ENCODE measurements at places on chromosomes 4 and X.

- DNase-seq: no peak
These were observed 11.7 kb downstream of the GPKOW start for GRCh38 chrX:49111791-49112190.

DNA sequence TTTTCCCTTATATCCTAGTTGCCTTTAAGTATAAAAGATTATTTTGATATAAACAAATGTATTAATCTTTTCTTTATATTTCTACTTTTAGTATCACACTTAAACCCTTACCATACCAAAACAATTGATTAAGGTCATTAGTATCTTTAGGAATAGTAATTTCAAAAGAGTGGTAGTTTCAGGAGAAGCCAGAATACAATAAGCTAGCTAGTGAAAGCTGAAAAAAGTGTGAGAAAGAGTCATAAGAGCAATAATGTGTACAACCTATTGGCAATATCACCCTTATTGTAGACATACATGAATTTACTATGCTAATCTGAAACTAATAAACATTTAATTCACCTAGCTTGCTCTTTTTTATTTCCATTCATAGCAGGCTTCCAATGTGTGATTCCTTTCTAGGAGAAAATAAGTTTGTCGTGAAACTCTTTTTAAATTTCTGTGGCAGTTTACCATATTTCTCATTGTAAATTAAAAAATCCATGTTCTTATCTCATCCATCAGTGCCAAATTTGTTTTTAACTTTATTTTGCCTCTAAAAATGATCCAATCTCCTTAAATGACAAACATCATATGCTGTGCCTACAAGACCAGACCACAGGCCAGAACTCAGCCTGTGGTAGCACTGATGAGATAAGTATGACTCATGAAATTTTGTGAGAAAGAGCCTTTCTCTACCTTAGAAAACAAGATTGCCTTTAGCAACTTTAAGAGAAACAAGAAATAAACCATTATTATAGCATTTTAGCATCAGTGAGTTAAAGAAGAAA is 8.1 kb downstream of the NEK1 start:
- no peak for DNase-seq

GRCh38 chr4:86367577-86367976 is 7.7 kb upstream of the MAPK10 start:
- DNase-seq: no peak

DNA sequence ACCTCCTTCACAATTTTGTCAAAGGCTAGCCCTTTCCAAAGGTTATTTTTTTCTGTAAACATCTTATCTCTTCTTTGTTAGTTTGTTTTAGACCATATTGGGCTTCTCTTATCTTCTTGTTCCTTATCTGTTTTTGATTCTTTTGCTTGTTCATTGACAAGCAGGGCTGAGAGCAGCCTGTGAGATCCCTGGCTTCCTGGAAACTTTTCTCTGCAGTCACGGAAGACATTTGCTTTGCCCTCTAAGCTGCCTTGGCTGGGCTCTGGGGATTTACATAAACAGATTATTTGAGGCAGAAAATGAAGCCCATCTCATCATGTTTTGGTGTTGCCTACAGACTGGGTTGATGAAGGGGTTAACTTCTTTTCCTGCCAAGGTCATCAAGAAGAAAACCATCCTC is 157.4 kb upstream of the AMOT start:
- no peak for DNase-seq

- DNase-seq: no peak
These were observed 139.9 kb downstream of the RNF150 start for GRCh38 chr4:140993370-140993769.

DNA sequence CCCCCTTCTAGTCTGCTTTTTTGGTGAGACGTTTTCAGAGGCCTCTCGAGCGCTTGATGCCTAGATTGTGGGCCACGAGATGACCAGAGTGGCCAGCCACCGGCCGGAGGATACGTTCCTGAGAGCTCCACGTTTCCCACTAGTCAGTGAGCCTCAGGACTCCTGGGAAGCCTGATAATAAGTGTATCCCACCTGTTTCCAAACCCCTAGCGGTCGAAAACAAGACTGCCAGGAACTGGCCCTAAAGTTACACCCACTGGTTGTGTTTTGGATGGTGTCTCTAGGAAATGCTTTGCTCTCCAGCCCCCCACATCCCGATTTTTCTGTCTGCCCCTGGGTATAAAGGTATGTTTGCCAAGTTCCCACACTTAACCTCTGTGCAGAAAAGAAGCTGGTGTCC is 4.6 kb upstream of the RS1 start:
- no peak for DNase-seq

DNA sequence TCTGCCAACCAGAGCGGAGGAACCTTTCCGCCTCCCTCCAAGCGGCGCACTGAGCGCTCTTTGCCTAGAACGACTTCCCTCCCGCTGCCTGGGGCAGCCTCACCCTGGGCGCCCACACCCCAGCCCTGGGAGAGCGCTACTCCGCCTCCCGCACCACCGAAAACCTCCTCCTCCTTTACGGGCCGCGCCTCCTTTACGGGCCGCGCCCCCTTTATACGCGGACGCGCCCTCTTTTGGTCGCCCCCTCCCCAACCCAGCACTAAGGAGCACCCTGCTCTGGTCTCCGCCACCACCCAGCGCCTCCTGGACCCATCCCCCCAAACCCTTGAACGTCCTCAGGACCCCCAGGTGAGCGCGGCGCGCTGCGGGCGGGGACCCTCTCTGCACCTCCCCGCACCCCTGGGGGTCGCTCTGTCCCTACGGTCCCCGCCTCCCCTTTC is 586 bp upstream of the NSG1 start:
- no peak for DNase-seq

DNA sequence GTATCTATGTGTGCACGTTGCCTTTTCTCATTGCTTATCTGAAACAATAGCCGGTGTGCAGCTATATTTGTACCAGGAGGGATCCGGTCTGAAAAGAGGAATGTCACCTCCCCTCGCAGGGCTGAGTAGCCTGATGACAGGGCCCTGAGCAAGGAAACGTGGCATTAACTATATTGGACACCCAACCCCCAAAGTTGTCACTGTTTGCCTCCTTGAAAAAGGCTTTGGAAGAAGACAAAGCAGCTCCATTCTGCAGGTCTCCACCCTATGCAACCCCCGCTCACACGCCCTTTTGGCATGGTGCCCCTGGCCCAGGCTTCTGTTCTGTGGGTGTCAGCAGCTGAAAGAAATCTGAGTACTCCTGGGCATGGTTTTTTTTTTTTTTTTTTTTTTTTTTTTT is 8.2 kb downstream of the PRRG3 start:
- DNase-seq: no peak

DNA sequence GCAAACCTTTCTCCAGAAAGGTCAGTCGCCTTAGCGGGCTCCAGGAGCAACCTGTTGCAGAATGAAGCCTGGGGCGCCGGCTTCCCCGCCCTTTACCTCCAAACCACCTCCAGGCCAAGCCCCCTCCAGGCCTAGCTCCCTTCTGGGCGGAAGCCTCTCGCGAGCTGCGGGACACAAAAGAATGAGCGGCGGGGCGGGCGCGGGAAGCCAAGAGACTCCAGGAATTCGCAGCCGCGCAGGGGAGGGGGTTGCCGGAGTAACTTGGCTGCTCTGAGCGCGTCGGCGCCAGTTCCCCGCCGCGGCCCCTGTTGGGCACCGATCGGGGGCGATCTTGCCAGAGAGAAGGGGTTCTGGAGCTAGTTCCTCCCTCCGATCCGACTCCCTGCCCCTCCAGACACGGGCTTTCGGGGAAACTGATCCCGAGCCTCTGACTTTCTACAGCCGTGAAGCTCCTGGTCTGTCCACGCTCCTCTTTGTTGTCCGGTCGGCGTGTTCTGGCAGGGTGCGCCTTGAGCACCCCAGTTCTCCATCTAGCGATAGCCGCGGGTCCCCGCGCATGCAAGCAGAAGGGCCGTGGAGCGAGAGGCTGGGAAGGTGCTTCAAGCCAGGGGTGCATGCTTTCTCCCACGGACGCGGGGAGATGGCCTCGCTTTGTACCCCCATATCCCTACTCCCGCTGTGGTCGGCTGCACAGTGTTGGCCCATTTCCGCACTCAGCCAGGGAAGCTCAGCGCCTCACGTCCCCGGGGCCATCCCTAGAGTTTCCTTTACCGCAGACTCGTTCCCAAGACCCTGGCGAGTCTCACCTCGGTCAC is 1.2 kb downstream of the PROM1 start:
- DNase-seq: no peak

GRCh38 chr4:4761128-4761982 is 98.1 kb upstream of the MSX1 start:
- no peak for DNase-seq

GRCh38 chr4:48167538-48168263 is 33.7 kb upstream of the TXK start:
- DNase-seq: no peak

DNA sequence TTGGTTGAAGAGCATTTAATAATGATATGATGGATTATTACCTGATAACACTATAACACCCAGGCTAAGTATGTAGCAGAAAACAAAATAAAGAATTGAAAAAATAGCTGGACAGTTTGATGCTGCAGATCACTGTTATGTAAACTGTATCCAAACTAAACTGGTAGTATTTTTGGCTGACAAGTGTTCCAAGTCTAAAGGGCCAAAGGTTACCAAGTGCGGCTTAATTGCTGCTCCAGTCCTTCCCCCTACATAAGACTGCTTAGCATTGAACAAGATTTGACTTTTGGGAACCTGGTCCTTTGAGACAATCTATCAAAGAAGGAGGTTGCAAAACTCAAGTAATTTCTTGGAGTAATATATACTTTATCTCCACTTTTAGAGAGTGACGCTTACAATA is 249.6 kb downstream of the CAMK2D start:
- no peak for DNase-seq

- DNase-seq: no peak
These were observed 31.1 kb upstream of the SPANXB1 start for GRCh38 chrX:140971099-140971795.

DNA sequence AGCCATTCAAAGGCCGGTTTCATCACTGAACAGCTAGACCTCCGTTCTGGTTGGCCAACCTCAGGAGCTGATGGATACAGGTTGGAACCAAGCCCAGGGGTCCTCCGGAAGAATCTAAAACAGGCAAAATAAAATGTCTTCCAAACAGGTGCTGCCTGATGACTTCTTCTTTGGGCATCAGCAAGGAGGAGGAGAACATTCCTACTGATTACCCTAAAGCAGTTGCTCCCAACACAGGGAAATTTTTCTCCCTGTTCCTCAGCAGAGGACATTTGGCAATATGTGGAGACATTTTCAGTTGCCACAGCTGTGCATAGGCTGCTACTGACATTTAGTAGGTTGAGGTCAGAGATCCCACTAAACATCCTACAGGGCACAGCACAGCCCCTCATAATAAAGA is 319.3 kb upstream of the PPARGC1A start:
- DNase-seq: no peak

DNA sequence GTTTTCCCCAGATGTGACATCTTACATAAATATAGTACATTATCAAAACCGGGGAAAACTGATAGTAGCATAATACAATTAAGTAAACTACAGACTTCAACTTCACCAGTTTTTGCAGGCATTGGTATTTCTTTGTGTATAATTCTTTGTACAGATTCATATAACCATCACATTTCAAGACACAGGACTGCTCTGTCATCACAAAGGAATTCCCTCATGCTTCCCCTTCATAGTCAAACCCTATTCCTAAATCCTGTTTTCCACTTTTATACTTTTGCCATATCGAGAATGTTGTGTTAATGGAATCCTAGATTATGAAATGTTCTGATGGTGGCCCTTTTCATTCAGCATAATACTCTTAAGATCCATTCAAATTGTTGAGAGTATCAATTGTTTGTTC is 36.0 kb downstream of the STIM2 start:
- no peak for DNase-seq

DNA sequence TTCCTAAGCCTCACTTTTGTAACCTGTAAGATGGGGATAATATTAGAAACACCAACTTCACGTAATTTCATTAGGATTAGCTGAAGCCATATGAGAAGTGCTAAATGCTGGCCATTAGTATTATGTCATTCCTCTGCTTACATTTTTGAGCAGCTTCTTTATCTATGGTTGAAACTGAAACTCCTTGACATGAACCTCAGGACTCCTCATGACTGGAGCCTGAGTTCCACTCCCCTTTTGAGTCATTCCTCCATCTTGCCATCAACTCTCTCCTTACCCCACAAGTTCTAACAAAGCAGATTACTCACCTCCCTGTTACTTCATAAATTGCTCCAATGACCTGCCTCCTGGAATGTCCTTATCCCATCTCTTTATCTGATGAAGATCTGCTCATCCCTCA is 123.2 kb upstream of the KCNIP4 start:
- DNase-seq: no peak

DNA sequence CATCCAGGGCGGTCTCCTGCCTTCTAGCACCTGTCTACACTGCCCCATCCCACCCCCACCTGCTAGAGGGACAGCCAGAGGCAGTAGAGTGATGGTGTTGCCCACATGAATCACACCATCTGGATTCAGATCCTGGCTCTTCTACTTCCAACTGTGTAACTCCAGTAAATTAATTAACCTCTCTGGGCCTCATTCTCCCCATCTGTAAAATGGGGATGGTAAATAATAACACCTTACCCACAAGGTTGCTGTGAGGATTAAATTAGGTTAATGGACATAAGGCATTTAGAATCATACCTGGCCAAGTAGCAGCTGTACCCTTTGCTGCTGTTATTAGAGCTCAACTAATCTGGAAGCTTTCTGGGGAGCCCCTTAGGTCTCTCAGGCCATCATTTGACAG is 149.6 kb upstream of the BCOR start:
- DNase-seq: no peak

GRCh38 chrX:110252711-110253110 is 65.2 kb downstream of the AMMECR1 start:
- DNase-seq: no peak

DNA sequence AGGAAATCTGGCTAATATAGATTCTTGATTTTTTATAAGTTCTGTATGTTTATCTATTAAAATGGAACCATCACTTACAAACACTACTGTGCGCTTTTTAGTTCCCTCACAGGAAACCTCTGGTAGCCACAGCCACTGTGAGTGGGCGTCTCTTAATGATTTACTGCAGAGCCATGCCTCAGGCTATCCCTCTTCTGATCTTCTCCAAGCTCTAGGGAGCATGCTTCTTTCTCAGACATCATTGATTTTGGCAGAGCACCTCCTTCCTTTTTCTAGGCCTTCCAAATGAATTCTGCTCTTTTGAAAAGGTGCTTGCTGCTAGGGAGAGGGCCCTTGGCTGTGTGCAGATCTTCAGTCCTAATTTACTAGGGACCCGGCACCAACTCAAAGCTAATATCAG is 61.1 kb upstream of the STS start:
- DNase-seq: no peak

DNA sequence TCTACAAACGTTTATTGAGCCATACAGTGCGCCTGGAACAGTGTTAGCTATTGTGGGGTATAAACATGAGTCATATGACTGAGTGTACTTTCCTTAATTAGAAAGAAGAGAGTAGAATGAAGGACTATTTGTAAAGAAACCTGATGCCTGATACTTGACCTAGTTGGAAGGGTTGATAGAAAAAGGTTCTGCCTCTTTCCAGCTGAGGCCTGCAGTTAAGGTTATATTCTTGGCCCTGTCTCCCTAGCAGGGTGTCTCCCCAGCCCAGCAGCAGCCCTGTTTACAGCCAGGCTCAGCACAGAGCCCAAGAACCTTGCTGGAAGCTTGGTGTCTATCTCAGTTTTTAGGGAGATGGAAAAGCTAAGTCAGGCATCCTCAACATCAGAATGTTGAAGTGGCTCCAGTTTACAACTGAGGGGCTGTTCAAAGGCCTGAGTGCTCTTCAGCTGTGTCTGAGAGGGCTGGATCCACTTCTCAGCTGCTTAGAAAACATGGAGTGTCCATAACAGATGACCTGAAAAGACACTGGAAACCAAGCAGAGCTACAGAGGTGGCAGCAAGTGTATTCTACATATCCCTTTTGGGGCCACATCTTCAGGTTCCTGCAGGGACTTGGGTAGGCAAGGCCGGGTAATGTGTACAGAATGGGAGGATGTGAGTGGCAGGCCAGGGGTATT is 21.6 kb downstream of the NYX start:
- no peak for DNase-seq

- DNase-seq: no peak
These were observed 133.3 kb downstream of the STK32B start for GRCh38 chr4:5184606-5185005.

Measured in activated T-cell treated with anti-CD3 and anti-CD28 coated beads for 24 hours (primary cell).